Esophagus mucosa (tissue), 1 donor: ENCODE measurements at places on chromosomes 2 and 18. TPM values are rescaled to one million over a fixed set of nuclear protein-coding genes. Genes with fewer than 3 reads are reported as not detected.
A peak's percentile ranks its signal among the peaks of the same experiment; 100 is the strongest.

DNA sequence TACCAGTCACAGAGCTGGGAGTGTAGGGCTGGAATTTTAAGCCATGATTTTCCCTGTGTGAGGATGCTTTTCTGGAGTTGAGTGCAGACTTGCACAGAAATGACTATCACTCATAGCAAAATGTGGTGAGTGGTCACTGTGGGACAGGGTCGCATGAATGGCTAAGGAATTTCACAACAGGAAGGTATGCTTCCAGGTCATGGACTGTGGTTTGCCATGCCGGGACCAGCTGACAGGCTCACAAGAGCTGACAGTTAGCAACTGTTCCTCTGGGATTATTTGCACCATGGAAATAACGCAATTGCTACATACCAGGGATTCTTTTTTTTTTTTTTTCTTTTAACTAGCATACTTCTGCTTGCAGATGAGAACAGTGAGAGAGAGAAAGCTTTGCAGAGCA is 3.8 kb upstream of the UXS1 start:
- ATAC-seq = no peak

GRCh38 chr2:231190531-231191197 is 7.8 kb upstream of the ARMC9 start:
- ATAC-seq = peak; percentile 37

GRCh38 chr2:127528487-127528886 is 2.2 kb upstream of the IWS1 start:
- no peak for ATAC-seq

GRCh38 chr2:188869550-188869949 is 104.6 kb upstream of the COL3A1 start:
- ATAC-seq = no peak

DNA sequence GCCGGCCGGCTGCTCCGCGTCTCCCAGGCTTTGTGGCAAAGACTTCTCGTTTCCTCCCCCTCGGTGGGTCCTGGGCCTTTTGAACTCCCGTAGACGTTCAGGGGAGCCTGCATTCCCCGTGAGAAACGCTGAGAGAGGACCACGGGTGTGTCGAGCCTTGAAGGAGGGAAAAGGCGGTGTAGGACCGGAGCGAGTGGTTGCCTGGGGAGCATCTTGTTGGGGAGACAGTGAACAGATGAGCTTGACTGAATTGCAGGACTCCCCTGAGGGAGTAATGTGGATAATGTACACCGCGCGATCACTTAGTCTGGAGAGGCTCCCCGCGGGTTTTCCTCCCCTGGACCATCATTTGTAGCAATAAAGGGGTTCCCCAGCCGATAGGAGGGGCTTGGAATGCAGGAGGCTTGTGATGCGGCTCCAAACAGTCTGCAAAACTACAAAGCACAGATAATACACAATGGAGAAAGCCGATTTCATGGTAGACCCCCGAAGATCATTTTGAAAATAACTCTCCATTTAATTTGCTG is 769 bp downstream of the ALMS1 start:
- ATAC-seq = peak; percentile 5

DNA sequence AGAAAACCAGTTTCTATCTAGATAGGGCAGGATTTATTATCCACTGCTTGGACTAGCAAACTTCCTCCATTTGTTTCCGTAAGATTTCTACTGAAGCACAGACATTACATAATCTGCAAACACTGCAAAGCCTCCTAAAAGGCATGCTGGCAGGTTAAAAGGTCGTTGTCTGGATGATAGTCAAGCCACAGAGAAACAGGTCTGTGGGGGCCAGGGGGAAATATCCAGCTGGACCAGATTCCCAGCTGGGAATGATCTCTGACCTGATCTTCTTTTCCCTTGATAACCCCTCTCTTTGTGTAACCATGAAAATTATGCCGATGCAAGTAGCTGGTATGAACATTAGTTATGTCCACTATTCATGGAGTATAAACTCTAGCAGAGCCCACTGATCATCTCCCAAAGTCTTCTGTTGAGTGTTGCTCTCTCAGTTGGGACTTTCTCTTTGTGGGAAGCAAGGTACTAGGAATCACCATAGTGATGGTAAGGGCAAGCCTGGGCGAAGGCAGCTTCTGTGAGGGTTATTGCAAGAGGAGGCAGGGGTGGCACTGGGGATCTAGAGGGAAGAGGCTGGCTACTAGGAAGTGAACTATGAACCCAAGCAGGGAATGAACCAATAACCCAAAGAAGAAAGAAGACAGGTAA is 61.3 kb downstream of the GDF7 start:
- no peak for ATAC-seq

DNA sequence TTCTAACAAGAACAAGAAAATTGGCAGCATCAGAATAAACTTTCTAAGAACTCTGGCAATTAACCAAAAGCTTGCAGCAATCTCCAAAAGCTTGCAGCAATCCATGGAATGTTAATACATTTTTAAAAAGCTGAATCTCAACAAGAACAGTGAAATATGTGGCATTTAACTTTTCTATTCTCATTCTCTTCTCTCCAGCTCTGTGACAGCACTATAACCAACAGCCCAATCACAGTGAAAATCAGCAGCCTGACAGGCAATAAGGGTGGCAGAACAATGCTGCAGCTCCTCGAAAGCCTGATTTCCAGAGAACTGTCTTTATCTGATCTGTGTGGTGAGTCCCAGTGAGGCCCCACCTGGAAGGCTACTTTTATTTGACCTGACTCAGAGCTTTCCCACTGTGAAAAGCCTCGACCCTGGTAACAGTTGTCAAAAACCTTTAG is 60.0 kb downstream of the TMEM131 start:
- no peak for ATAC-seq

- no peak for ATAC-seq
Observed at GRCh38 chr2:182767578-182767977, 51.5 kb downstream of the DNAJC10 start.

GRCh38 chr2:73896362-73897239 is 3.8 kb downstream of the ACTG2 start:
- ATAC-seq = no peak

GRCh38 chr2:214057986-214058385 is 352.9 kb upstream of the VWC2L start:
- no peak for ATAC-seq

DNA sequence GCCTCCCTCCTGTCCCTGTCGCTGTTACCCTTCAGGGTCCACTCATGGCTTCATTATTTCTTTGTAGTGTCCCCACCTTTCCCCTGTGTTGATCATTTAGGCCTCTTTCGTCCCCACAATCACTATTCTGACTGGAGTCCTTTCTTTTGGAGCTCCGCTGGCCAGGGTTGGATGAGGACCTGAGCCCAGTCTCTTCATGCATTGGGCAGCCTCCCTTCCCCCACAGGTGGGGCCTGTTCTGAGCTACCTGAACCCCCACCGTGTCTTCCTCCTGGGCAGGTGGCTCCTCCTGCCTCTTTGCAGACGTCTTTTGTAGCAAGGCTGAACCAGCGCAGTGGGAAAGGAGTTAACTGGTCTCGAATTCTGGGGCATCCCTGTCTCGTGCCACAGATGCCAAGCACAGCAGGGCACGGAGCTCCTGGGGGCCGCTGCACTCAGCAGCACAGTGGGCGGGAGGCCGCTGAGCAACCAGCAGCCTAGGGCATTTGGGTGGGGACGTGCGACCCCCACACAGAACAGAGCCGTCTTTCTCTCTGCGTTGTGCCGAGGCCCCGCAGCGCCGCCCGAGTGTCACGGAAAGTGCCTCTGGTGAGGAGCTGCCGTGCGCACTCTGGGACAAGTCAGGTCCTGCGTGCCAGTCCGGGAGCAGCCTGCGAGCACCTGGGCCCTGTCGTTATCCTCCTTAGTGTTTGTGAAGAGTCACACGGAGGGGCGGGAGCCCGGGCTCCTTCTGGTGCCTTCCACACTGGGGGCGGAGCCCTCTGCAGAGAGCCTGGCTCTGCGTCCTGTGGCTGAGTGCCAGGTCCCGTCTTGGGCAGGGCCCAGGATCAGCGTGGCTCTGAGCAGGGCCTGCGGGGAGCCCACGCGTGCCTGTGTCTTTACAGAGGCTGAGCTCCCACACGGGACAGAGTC is 130.1 kb downstream of the NFATC1 start:
- peak; percentile 83 for ATAC-seq

GRCh38 chr2:213537579-213537978 is 253.3 kb downstream of the SPAG16 start:
- no peak for ATAC-seq

- no peak for ATAC-seq
Observed at GRCh38 chr2:217413193-217413592, 553.3 kb upstream of the TNP1 start.

DNA sequence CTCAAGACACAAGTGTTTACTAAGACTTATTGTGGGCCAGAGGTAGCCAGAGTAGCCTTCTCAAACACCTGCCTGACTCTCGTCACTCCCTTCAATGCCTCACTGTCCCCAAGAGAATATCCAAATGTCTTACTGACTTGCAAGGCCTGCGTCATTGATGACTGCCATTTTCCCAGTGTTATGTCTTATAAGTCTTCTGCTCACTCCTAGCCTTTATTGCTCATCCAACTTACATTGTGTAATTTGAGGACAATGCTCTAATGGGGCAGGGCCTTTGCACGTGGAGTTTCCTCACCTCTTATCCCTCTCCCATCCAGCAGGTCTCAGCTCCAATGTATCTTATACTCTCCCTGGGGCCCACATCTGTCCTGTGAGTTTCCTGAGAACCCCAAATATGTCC is 10.1 kb upstream of the CD226 start:
- ATAC-seq = no peak

- no peak for ATAC-seq
Observed at GRCh38 chr2:29613792-29614266, 307.6 kb downstream of the ALK start.

IGFBP5 gene
- total RNA-seq = 34.9 TPM

CPLX4 gene
- not detected for total RNA-seq

HJURP gene
- 9.4 TPM for total RNA-seq

CDH2 gene
- total RNA-seq = not detected

NAT8 gene
- total RNA-seq = not detected

ADAM23 gene
- 16.3 TPM for total RNA-seq

MEP1B gene
- total RNA-seq = not detected

IL18RAP gene
- total RNA-seq = 0.64 TPM

MBP gene
- total RNA-seq = 25.5 TPM

DTNA gene
- total RNA-seq = 2.3 TPM

INHA gene
- total RNA-seq = 0.28 TPM

STK16 gene
- 30.0 TPM for total RNA-seq

KIAA2012 gene
- not detected for total RNA-seq

PASK gene
- total RNA-seq = 12.2 TPM
